ENCODE measurements at places on chromosomes 5 and 9. TPM values are rescaled to one million over a fixed set of nuclear protein-coding genes. Genes with fewer than 3 reads are reported as not detected.

SH2D3C gene
- 4.5 TPM for total RNA-seq

SCGB3A1 gene
- total RNA-seq: not detected

MGAT4B gene
- 101 TPM for total RNA-seq

LHX3 gene
- not detected for total RNA-seq

PCDHA9 gene
- total RNA-seq: 3.3 TPM

PCDHB11 gene
- 1.3 TPM for total RNA-seq

- H3K27ac ChIP-seq: no peak overlapping the region
- peaks cover 23% of the 10 kb centered on the region for H3K27me3 ChIP-seq
- H3K36me3 ChIP-seq: no peaks in the 10 kb centered on the region
- peaks cover 10% of the 10 kb centered on the region for H3K4me1 ChIP-seq
- no peak overlapping the region for H3K4me3 ChIP-seq
Measured at GRCh38 chr9:112180387-112180881, 5.3 kb upstream of the SUSD1 start.

DNA sequence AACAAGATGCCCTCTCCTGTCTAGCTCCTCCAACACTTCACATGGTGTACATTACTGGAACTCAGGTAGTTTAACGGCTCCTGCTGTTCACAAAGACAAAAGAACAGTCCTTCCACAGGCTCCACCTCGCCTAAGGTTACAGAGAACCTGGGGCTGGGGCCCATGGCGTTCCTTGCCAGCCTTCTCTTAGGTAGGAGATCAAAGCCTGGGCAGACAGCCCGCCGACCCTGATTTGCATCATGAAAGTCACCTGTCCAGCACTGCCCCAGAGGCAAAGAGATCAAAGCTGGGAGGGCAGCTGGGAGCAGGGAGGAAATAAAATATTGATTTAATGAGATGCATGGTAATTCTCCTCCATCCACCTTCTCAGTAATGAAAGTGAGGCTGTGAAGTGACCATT lies 115.0 kb upstream of the SLIT3 start:
- DNase-seq: no peak
- H3K27me3 ChIP-seq: no peaks in the 10 kb centered on the region
- no peak overlapping the region for H3K27ac ChIP-seq
- no peaks in the 10 kb centered on the region for H3K36me3 ChIP-seq
- H3K4me1 ChIP-seq: no peaks in the 10 kb centered on the region

DNA sequence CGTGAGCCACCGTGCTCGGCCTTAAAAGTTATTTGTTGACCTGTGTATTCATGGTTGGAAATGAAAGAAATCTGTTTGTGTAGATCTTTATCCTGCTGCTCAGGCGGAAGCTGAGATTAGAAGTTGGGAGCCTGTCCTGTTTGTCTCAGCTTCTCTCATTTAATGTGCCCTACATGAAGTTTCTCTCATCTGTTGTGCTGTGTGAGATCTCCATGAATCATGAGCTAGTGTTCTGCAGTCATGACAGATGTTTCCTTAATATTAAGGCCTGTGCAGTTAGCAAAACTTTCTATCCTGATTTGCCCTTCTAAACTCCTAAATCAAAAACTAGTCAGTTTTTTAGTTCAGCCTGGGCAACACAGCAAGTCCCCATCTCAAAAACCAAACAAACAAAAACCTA lies 59.5 kb downstream of the FAM78A start:
- H3K27ac ChIP-seq: no peak overlapping the region
- no peaks in the 10 kb centered on the region for H3K27me3 ChIP-seq
- no peak overlapping the region for H3K4me3 ChIP-seq
- no peak for DNase-seq

- no peak overlapping the region for H3K4me3 ChIP-seq
- H3K4me1 ChIP-seq: peaks cover 29% of the 10 kb centered on the region
- DNase-seq: no peak
- H3K27me3 ChIP-seq: no peaks in the 10 kb centered on the region
- H3K27ac ChIP-seq: no peak overlapping the region
- H3K36me3 ChIP-seq: no peaks in the 10 kb centered on the region
Measured at GRCh38 chr9:37148181-37148580, 27.8 kb downstream of the ZCCHC7 start.

GRCh38 chr5:21807953-21808352 lies 1045.2 kb downstream of the CDH12 start:
- H3K36me3 ChIP-seq: no peaks in the 10 kb centered on the region
- H3K4me3 ChIP-seq: no peak overlapping the region
- no peaks in the 10 kb centered on the region for H3K4me1 ChIP-seq
- DNase-seq: peak; percentile 21
